Activated CD4-positive, alpha-beta T cell treated with anti-CD3 and anti-CD28 coated beads for 4 hours (primary cell): ENCODE measurements at places on chromosomes 6 and 20.

DNA sequence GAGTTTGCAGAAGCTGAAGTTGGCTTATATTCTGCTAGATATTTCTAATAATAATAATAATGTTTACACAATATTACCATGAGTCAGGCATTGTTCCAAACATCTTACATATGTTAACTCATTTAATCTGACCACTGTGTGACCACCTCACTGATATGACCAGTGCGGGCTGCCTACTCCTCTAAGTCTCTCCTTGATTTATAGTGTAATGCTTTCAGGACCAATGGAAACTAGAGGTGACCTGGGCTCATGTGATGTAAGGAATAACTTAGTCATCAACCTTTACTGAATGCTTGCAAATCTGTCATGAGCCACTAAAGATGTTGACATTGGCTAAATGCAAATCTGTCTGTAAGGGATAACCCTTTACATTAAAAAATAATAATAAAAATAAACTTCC lies 51.1 kb upstream of the GPR6 start:
- no peak for DNase-seq

- DNase-seq, result no peak
Measured at GRCh38 chr6:100892116-100892515, 11.0 kb upstream of the ASCC3 start.

DNA sequence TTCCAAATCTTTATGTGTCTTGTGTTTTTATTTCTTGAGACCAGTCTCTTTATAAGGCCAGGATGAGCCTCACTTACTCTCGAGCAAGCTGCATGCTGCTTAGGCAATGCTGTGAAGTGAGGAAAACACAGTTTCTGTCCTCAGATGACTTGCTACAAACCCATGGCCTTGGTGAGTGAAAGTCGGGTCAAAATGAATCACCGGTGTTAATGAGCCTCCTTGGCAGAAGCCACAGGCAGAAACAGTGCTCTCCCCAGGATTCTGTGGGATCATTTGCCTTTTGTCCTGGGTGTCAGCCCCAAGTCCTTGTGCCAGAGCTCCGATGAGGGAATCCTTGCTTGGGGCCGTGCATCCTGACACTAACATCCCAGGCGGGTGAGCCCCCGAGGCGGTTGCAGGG lies 482.5 kb downstream of the QKI start:
- no peak for DNase-seq

GRCh38 chr20:50692552-50692933 lies 1.2 kb upstream of the RIPOR3 start:
- DNase-seq, result no peak

DNA sequence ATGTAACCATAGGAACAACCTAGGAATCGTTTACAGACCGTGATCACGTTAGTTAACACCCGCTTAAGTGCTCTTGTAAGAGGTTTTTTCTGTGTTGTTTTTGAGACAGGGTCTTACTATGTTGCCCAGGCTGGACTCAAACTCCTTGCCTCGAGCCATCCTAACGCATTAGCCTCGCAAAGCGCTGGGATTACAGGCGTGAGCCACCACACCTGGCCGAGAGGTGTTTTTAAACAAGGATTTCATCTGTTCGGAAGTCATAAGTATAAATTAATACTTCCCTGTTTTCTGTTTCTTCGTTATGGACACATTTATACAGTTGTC lies 727 bp downstream of the MRS2 start:
- DNase-seq, result no peak
